ENCODE measurements at places on chromosomes 6 and 20. TPM values are rescaled to one million over a fixed set of nuclear protein-coding genes. Genes with fewer than 3 reads are reported as not detected.

CGA gene
- not detected for total RNA-seq

LGSN gene
- total RNA-seq, result not detected

GLP1R gene
- total RNA-seq, result 0.07 TPM

DNA sequence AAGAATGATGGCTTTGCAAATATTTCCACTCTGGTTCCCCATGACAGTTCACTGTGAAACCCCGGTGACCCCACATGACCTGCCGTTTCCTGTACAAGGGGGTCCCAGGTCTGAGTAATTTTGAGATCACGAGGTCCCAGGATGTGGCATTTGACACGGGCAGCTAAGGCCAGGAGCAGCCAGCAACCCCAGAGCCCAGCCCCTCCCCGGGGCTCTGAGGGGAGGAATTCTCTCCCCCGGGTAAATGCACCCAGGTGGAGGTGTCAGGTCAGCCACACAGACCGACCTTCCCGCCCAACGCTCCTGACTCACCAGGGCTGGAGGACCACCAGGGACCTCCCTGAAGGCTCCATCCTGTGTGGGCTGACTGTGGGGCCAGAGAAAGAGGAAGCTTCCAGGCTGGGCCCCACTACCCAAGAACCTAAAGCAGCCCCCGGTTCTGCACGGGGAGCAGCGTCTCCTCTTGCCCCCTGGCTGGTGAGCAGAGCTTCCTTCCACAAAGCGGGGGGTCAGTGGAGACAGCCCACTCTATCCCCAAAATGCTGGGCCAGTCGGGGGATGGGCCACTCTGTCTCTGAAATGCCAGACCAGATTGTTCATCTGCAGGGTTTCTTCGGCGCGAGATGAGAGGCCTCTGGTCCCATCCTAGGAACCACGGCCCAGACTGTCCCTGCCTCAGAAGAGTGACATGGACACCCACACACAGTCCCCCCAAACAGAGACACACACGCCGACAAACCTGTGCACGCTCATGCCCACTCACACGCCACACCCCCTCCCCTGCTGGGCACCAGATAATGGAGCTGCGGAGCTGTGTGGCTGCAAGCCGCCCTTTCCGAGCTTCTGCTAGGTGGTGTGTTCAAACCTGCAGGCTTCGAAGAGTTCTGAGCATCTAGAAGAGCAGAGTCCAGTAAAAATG is 23.4 kb upstream of the SLCO4A1 start:
- peak; percentile 80 for DNase-seq

GRCh38 chr20:47544852-47545251 is 43.2 kb downstream of the NCOA3 start:
- DNase-seq, result no peak

DNA sequence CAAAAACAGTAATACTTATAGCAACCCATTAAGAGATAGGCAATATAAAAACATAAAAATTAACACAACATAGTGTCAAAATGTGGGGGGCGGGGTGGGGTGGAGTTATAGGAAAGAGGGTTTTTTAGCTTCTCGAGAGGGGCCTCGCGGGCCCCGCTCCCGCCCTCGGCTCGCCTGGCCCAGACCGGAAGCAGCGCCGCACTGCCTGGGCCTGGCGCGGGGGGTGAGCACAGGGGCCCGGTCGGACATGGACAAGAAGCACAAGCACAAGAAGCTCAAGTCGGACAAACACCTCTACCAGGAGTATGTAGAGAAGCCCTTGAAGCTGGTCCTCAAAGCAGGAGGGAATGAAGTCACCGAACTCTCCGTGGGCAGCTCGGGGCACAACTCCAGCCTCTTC is 53.4 kb downstream of the REV3L start:
- no peak for DNase-seq

GRCh38 chr6:113077794-113078193 is 730.7 kb downstream of the RFPL4B start:
- no peak for DNase-seq

KHDRBS2 gene
- not detected for total RNA-seq

DNA sequence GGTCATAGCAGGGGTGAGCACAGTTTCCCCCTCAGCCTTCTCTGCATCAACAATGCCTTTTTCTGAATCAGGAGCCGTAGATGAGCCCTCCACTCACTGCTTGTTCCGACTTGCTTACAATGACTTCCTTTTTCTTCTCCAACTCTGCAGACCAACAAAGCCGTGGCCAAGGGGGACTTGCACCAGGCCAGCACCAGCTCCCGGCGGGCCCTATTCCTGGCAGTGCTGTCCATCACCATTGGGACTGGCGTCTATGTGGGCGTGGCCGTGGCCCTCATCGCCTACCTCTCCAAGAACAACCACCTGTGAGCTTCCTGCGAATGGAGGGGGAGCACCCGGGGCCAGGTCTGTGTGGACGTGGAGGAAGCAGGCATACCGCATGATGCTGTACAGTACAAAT is 195.8 kb downstream of the SYNDIG1 start:
- no peak for DNase-seq

- DNase-seq, result peak; percentile 74
These were observed 2.0 kb downstream of the SPAG4 start for GRCh38 chr20:35617397-35618262.

GJA10 gene
- not detected for total RNA-seq

ANKEF1 gene
- total RNA-seq, result 1.3 TPM

BPIFB1 gene
- total RNA-seq, result not detected

CST1 gene
- not detected for total RNA-seq

SEL1L2 gene
- not detected for total RNA-seq

- DNase-seq, result no peak
These were observed 37.1 kb downstream of the QRSL1 start for GRCh38 chr6:106666282-106667021.

DNA sequence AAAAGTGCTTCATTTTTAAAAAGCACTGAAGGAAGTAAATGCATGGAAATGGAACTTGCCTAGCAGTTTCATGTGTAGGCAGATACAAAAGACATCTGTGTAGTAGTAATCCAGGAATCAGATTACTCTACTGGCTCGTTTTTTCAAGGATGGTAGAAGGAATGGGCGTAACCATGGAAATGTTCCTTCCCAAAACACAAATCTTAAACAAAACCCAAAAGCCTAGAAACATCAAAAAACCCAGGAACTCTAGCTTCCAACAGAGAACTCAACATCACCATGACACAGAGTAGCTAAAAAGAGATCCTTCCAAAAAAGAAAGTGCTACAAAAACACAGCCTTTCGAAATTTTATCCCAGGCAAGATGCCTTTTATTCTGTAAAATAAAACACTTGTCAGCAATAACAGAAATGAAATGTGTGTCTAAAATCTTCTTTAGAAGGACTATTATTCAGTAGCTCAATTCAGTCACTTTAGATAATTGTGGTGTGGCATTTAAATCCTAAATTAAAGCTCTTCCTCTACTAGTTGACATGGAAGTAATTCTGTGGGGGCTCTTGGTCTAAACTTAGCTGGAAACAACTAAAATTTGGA is 81.7 kb downstream of the FAM217A start:
- no peak for DNase-seq

DNA sequence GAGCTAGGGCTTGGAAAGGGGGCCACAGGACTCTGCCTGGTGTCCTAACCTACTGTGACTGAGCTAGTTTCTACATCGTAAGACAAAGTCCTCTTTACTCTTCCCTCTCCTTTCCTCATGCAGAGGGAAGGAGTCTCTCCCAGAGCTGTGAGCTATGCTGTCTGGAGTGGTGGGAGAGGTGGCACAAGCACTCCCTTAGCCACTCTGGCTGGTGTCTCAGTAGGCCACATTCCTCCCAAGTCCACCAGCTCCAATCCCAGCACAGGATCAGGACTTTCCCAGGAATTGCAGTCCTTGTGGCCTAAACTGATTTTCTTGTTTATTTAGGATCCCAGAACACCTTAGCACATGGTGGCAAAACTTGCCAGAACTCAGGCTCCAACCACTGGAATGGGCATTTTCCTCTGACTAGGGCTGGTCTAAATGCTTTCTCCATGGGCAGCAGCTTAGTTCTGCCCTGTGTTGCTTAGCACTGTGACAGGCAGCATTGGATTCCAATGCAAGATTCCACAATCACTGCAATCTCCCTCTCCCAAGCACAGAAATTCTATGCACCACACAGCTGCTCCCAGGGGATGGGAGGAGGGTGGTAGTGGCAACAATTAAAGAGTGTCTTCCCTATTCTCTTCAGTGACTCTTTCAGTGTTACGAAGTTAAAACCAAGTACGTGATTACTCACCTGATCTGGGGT is 733.3 kb downstream of the HACE1 start:
- no peak for DNase-seq

DNA sequence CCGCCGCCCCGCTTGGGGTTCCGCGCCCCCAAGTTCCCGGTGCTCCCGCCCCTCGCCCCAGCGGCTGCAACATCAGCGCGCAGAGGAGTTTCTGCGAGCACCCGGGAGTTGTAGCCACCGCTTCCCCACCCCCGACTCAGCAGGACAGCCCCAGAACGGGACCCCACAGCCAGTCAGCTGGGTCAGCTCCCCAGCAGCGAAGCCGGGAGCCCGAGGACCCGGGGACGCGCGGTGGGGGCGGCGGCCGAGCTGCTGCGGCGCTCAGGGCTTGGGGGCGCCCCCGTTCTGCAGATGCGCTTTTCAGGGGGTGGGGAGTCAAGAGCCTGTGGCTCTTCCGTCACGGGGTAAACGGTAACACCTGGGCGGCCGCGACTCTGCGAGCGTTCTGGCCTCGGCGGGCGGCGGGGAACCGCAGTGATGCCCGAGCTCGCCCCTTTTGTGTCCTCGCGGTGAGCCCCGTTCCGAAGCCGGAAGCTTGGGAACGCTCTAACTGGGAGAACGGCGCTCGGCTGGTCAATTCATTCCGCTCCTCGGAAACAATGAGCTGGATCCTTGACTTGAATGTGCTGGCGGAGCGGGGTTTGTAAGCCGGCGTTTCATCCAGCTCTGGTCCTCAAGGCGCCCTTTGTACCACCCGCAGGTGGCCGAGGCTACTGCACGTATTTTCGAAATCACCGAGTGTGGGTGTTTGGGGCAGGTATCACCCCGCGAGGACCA is 774 bp downstream of the PLEKHG1 start:
- peak; percentile 89 for DNase-seq

DEFB132 gene
- not detected for total RNA-seq
